ENCODE measurements at places on chromosomes 16 and 17. TPM values are rescaled to one million over a fixed set of nuclear protein-coding genes. Genes with fewer than 3 reads are reported as not detected.
A peak's percentile ranks its signal among the peaks of the same experiment; 100 is the strongest.

GRCh38 chr17:28574526-28574925, 2.2 kb downstream of the ALDOC start:
- no peak for DNase-seq

DNA sequence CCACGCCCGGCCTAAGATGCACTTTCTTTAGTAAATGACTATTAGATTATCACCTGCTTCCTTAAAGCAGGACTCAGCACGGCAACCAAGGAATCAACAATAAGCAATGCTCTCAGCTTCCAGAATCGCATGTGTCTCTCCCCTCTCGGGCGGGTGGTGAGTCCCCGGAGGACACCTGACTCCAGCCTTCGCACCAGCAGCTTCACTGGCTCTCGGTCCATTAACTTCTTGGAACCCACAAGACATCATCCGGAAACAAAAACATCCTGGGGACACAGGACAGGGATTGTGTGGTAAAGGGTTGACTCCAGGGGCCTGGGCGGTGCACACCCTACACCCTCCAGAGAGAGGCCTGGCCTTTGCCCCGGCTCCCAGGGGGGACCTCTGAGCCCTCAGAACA, 22.7 kb downstream of the UTS2R start:
- peak; percentile 71 for DNase-seq

DNA sequence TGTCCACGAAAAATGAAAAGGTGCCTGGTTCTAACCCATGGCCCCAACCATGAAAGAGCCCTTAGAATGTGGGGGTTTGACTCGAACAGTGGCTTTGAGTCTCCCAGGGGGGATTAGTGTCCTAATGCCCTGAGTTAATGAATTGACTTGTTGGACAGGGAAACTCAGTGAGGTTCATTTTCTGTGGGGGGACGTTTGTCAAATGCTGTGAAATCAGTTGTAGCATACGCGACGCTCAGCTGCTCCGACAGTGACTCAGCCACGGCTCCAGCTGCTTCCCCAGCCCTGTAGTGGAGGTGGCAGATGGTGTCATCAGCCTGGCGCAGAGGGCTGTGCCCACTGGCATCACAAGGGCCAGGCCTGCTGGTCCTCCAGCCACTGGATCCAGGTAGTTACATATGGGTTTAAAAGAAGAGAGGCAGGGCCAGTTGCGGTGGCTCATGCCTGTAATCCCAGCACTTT, 3.9 kb upstream of the TMEM235 start:
- no peak for DNase-seq

DNA sequence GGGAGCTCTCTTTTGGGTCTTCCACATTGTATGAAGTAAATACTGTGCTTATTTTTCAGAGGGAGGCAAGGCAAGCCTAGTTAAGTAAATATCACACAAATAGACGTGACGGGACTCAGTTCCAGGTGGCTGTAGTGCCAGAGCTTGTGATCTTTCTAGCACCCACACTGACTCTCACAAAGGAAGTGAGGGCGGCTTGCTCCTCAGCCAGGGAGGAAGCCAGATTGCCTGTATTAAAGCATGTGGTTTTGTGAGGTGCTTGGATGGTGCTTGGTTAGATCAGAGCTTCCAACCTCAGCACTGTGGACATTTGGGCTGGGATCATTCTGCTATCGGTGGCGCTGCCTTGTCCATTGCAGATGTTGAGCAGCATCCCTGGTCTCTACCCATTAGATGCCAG, 80.1 kb downstream of the VAT1L start:
- no peak for DNase-seq

DNA sequence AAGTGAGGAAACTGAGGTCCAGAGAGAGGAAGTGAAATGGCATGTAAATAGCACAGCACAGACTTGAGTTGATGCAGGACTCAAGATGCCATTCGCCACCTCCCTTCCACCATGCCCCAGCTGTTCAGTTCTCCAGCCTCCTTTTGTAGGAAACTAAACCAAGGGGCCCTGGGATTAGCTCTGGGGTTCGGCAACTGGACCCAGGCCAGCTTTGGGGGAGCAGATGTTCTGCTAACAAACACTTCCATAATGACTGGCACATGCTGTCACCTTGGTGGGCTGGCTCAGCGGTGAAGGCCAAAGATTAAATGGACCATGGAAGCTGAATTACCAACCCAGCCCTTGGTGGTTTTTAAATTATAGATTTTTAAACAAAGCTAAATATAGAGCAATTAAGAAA, 77.0 kb downstream of the IRX6 start:
- DNase-seq, result no peak

DNA sequence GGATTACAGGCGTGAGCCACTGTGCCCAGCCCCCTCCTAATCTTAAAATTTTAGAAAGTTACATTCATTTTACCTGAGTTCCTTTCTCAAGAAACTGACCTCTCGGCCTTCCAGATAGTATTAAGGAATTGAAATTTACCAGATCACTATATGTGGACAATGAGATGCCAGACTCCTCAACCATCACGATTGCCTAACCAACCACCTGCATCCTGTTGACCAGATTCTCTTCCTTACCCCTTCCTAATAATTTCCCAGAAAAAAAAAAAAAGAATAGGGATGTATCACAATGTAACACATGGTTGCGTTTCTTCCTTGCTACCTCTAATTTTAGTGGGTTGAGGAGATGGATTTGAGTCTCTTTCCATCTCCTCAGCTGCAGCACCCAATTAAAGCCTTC, 72.1 kb downstream of the BMERB1 start:
- DNase-seq, result no peak

- DNase-seq, result no peak
These were observed at the start of gene MYLK3 for GRCh38 chr16:46747777-46748651. Gene MYLK3 (minus strand): TSS chr16:46748344. CDS start chr16:46748193, 151 bp downstream.

DNA sequence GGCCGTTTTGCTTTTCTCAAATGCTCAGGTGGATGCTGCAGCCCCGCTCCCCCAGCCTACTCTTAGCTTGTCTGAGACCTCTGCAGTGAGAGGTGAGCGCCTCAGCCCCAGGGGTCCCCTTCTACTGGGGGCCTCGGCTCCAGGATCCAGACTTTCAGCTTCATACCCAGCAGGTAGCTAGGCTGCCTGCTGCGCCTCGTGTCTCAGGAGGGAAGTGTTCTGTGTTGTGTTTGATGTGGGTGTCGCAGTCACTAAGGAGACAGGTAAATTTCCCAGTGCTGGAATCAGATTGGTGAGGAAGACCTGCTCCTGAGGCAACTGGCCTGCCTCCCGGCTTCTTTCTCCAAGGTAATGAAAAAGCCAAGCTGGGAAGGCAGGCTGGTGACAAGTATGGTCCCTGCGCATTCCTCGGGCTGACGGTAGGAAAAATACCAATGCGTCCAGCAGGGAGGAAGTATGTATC, 604.0 kb upstream of the SALL1 start:
- DNase-seq, result no peak

- DNase-seq, result no peak
These were observed at the start of gene DOC2A for GRCh38 chr16:30010844-30011713. Gene DOC2A (minus strand): TSS chr16:30011027. CDS start chr16:30010222, 805 bp downstream.

- no peak for DNase-seq
These were observed 35.2 kb downstream of the GJC1 start for GRCh38 chr17:44794851-44795413.

GRCh38 chr17:80425835-80426426, 11.0 kb downstream of the ENDOV start:
- no peak for DNase-seq

DNA sequence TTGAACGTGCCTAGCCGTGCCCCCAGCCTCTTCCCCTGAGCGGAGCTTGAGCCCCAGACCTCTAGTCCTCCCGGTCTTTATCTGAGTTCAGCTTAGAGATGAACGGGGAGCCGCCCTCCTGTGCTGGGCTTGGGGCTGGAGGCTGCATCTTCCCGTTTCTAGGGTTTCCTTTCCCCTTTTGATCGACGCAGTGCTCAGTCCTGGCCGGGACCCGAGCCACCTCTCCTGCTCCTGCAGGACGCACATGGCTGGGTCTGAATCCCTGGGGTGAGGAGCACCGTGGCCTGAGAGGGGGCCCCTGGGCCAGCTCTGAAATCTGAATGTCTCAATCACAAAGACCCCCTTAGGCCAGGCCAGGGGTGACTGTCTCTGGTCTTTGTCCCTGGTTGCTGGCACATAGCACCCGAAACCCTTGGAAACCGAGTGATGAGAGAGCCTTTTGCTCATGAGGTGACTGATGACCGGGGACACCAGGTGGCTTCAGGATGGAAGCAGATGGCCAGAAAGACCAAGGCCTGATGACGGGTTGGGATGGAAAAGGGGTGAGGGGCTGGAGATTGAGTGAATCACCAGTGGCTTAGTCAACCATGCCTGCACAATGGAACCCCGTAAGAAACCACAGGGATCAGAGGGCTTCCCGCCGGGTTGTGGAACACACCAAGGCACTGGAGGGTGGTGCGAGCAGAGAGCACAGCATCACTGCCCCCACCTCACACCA, 724 bp downstream of the GAA start:
- no peak for DNase-seq

DNA sequence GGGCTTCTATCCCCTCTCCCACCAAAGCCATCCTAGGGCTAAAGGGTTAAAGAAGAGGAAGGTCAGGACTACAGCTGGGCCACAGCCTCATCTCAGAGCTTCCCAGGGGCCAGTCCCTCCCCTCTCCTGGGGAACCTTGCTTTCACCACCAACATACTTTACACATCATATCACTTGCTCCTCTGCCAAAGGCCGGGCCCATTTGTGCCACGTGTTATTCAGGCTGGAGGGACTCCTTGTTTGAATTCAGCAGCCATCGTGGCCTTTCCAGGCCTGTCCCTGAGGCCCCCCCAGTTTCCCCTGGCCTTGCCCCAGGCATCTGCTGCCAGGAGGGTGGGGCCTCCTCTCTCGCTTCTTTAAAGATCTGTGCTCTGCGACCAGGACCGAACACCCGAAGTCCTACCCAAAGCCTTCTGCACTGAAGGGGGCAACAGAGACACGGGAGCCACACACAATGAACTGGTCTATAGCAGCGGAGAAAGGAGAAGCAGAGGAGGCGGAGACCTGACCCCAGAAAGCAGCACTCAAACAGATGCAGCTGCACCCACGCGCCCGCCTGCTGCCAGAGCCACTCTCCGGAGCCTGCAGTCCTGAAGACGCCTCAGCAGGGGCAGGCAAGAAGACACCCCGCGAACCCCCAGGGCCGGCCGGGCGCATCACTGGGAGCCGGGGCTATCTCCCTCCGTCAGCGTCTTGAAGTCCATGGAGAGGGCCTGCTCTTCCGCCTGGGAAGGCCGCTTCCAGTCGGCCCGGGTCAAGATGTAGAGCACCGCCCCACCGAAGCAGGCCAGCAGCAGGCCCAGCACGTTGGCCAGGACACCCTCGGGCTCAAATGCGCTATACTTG, 12.1 kb downstream of the CYB561 start:
- no peak for DNase-seq

- no peak for DNase-seq
These were observed 4.1 kb downstream of the DHODH start for GRCh38 chr16:72012607-72013006.

The DPEP2 gene
- polyA plus RNA-seq, result 1.6 TPM

The TOM1L1 gene
- polyA plus RNA-seq, result 129 TPM

The PERCC1 gene
- 0.21 TPM for polyA plus RNA-seq

The HBA1 gene
- 842 TPM for polyA plus RNA-seq

The C16orf96 gene
- 0.38 TPM for polyA plus RNA-seq

The NXN gene
- polyA plus RNA-seq, result 37.8 TPM

All from renal pelvis (tissue), 12 donors.